ENCODE measurements at places on chromosomes 16 and 17.

DNA sequence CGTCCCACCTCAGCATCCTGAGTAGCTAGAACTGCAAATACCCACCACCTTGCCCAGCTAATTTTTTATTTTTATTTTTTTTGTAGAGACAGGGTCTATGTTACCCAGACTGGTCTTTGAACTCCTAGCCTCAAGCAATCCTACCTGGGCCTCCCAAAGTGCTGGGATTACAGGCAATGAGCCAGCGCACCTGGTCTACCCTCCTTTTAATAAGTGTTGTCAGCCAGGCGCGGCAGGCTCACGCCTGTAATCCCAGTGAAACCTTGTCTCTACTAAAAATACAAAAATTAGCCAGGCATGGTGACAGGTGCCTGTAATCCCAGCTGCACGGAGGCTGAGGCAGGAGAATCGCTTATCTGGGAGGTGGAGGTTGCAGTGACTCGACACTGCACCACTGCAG lies 19.3 kb downstream of the RFFL start:
- DNase-seq = no peak

DNA sequence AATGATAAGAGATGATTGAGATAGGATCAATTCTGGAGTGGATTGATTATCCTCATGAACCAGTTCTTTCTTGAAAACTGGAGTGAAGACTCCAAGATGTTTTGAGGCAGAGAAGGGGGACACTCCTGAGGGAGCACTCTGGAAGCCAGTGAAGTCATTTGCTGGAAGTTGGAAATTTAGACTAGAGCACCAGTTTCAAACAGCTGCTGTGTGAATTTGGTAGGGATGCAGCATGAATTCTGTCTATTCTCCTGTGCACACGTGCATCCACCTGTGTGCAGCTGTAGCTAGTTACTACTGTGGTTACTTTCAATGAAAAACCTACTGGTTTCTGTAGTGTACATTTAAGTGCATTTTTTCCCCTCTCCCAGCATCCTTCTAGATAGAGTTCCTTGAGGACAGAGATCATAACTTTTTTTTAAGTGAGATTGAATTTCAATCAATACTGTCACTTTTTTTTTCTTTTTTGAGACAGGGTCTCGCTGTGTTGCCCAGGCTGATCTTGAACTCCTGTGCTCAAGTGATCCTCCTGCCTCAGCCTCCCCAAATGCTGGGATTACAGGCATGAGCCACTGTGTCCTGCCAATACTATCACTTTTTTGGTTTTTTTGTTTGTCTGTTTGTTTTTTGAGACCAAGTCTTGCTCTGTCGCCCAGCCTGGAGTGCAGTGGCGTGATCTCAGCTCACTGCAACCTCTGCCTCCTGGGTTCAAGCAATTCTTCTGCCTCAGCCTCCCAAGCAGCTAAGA lies 65.9 kb downstream of the TUBD1 start:
- no peak for DNase-seq

- DNase-seq = no peak
Measured at GRCh38 chr16:66161942-66162341, 204.5 kb upstream of the CDH5 start.

DNA sequence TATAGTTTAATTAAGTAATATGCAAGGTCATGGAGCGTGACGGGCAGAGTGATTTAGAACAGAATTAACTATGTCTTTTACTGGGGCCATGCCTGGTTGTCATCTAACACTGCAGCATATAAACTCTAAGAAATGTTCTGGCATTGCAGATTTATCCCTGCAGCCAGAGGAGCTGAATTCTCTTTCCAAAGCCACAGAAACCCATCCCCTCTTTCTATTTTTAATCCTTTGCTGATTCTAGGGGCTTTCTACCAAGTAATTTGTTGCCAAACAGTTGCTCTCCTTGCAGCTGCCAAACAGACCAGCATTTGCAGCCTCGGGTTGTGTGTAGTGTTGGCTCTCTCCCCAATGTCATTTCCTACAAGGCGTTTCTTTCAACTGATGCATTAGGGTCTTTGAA lies 243.2 kb upstream of the MON1B start:
- DNase-seq = no peak

- DNase-seq = no peak
Measured at GRCh38 chr16:66197668-66198278, 168.7 kb upstream of the CDH5 start.

- no peak for DNase-seq
Measured at GRCh38 chr17:76735586-76736348, 1.4 kb downstream of the SRSF2 start.

Measured in NCI-H748 treated with DMSO at 0.1 percent for 48 hours (cell line).